ENCODE measurements at places on chromosomes 11 and 22.

GRCh38 chr11:1339066-1339675 is 29.7 kb upstream of the TOLLIP start:
- no peak for DNase-seq

GRCh38 chr11:1453611-1454034 is 33.0 kb downstream of the MOB2 start:
- no peak for DNase-seq

DNA sequence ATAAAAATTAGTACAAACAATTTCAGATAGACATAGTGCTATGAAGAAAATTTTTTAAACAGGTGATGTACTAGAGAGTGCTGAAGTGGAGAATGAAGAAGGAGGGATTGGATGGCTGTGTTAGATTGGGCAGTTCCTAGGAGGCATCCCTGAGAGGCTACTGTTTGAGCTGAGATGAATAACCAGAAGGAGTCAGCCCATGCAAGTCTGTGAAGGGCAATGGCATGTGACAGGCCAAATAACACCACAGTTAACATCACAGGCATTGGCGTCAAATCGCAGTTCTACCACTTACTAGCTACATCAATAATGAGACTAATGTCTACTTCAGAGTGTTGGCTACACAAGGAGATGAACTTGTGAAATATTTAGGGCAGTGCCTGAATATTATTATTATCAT is 35.4 kb downstream of the HORMAD2 start:
- DNase-seq, result no peak

GRCh38 chr11:104146421-104146820 is 17.5 kb downstream of the PDGFD start:
- no peak for DNase-seq

DNA sequence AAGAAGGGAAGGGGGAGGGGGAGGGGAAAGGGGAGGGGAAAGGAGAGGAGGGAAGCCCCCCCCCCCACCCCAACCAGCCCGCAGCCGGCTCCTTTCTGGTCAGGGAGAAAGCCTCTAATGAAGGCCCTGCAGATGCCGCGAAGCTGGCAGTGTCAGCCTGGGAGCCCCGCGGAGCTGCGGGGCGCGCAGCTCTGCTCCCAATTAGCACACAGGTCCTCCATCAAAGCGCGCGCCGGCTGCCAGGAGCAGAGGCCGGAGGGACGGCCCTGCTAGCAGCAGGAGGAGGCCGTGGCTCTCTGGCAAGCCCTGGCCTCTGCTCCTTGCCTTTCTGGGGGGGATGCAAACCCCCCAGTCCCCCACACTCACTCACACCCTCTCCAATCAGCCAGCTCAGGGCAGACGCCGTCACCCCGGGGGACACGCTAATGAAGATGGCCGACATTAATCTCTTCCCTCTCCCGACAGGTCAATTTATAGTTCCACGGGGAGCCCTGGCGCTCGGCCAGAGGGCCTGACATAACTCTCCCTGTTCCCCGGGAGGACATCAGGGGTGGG is 70.5 kb upstream of the TCF20 start:
- no peak for DNase-seq

DNA sequence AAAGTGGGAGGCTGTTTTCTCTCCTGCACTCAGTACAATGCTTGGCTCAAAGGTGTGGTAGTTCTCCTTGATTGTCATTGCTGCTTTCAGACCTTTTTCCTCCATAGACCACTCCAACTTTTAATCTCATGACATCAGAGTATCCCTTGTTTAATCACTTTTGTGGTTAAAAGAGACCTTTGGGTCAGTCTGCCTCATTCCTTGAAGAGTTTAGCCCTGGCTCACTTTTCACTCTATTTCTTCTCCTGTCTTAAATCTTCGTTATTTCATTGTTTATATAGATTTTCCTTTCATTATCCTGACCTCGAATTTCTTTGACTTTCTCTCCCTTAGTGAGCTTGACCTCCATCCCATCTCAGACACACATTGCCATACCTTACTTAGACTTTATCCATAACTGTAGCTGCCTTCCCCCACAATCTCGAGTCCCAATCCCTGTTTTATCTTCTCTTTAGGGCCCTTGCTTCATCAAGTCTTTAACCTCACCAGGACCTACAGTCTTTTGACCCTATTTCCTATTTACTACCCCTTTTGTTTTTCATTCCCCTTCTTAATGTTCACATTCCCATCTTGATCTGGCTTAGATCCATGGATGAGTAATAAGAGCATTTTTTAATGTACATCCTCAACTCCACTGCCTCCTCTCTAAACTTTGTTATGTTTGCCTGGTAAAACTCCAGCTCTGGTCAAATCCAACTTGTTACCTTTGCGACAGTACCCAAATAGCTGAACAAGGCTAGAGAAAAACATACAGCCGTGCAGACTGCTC is 9.5 kb downstream of the ATXN10 start:
- no peak for DNase-seq

GRCh38 chr11:77472991-77473800 is 698 bp downstream of the PAK1 start:
- DNase-seq, result peak; percentile 26

- no peak for DNase-seq
These were observed 205.2 kb downstream of the SOX6 start for GRCh38 chr11:16151138-16151537.

- DNase-seq, result no peak
These were observed 226.8 kb upstream of the CHORDC1 start for GRCh38 chr11:90449606-90450005.
